ENCODE measurements at places on chromosomes 13 and 19.
A peak's percentile ranks its signal among the peaks of the same experiment; 100 is the strongest.

GRCh38 chr13:38494445-38494844, 144.8 kb downstream of the UFM1 start:
- DNase-seq, result no peak

DNA sequence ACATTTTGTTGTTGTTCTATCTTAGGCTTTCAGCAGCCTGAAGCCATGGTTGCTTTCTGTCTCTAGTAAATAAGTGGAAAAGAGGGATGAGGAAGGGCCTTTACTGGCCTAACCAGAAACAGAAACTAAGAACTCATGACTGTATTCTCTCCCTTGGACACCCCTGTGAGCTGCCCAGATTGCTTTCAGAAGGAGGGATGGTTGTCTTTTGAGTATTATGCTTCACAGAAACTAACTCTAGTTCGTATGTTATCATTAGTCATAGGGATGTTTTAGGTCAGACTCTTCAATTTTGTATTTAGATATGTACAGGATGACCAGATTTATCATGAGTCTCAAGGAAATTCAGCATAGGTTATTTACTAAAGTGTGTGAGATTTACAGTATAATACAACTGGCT, 17.5 kb downstream of the BORA start:
- no peak for DNase-seq

- no peak for DNase-seq
Measured at GRCh38 chr19:41328842-41329225, 18.9 kb downstream of the CCDC97 start.

DNA sequence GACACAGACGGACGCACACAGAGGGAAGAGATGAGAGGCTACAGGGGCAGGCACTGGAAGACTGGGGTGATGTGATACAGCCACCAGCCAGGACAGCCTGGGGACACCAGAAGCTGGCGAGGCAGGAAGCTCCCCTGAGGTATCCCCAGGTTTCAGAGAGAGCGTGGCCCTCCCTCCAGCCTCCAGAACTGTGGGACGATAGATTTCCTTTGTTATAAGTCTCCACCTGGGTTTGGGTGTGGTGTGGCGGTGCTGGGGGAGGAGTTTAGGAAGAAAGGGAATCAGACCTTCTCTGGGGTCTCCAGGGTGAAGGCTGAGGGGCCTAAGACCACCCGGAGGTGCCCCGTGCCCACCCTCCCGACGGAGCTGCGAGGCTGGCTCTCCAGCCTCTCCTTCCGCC, 2.7 kb upstream of the ASPDH start:
- DNase-seq, result no peak

- peak; percentile 24 for DNase-seq
Measured at GRCh38 chr13:39783051-39783450, 127.6 kb downstream of the COG6 start.

DNA sequence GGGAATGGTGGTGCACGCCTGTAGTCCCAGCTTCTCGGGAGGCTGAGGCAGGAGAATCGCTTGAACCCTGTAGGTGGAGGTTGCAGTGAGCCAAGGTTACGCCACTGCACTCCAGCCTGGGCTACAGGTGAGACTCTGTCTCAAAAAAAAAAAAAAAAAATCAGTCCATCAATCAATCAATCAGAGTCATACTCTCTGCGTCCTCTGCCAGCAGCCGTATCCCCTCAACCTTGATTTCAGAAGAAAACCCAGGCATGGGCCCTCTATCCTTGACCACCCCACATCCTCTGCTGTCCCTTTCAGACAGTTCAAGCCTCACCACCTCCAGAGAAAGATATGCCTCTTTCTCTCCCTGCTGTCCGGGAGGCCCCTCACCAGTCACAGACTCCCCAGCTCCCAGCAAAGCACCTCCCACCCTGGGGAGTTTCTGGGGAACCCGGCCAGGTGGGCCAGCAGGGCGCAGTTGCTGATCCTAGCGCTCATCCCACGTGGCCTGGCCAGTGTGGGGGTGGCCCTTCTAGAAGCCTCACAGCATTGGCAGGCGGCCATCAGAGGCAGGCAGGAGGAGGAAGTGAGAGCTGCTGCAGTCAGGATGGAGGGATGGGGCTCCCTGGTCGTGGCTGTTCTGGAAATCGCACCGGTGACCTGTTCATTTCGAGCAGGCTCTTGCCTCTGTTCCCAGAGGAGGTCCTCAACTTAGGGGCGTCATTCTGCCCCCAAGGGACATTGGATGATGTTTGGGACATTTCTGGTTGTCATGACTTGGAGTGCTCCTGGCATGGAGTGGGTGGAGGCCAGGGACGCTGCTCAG, 10.2 kb upstream of the JSRP1 start:
- peak; percentile 67 for DNase-seq

GRCh38 chr13:74102691-74103090, 31.5 kb downstream of the KLF12 start:
- DNase-seq, result no peak

DNA sequence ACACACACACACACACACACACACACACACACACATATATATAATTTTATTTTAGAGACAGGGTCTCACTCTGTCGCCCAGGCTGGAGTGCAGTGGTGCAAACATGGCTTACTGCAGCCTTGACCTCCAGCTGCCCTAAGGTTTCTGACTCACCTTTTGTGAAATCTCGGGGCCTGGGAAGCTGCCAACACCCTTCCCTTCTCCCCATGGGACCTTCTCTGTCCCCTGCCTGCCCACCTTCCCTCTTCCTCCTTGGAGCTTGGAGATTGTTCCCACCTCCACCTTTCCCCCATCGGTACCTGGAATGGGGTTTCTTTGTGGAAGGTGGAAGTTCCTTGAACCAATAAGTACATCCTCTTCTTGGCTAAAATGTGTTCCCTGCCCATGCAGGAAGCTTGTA, 6.3 kb downstream of the ARRDC5 start:
- DNase-seq, result no peak

GRCh38 chr19:30911491-30911890, 437.7 kb downstream of the TSHZ3 start:
- DNase-seq, result no peak

GRCh38 chr19:30371161-30371836, 885 bp upstream of the ZNF536 start:
- no peak for DNase-seq

- peak; percentile 49 for DNase-seq
Measured at GRCh38 chr19:46924874-46925547, 64.2 kb downstream of the ARHGAP35 start.

GRCh38 chr19:11361037-11361770, 6.0 kb downstream of the PLPPR2 start:
- no peak for DNase-seq

DNA sequence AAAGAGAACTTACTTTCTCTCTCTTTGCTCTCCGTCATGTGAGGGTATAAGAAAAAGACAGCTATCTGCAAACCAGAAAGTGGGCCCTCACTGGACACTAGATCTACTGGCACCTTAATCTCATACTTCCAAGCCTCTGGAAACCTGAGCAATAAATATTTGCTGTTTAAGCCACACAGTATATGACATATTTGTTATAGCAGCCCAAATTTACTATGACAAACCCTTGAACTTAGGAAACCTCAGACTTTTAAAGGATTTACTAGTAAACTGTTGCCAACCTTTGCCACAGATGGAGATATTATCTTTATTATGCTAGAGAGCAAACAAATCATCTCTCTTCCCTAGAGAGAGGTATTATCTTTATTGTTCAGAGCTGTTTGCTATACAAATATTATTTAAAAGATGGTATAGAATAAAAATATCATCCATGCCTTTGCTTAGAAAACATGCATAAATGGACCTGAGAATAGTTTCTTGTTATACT, 1446.1 kb downstream of the SLITRK1 start:
- no peak for DNase-seq

DNA sequence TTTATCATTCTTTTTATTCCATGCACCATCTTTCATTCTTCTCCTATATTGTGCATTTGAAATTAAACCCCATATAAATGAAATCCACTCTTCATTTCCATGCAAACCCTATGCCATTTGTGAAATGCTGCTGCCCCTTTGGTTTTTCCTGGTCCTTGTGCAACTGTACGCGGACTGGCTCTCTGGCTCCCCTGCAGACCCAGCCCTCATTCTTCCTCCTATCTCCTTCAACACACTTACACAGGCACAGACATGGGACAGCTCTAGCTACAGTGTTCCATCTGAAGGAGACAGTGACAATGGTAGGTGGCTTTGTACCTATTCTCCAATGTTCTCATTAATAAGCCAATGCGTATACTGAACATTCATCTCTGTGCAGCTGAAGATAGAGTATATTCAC, 81.6 kb downstream of the ESD start:
- DNase-seq, result no peak

GRCh38 chr13:30345426-30346100, 38.2 kb upstream of the KATNAL1 start:
- no peak for DNase-seq

DNA sequence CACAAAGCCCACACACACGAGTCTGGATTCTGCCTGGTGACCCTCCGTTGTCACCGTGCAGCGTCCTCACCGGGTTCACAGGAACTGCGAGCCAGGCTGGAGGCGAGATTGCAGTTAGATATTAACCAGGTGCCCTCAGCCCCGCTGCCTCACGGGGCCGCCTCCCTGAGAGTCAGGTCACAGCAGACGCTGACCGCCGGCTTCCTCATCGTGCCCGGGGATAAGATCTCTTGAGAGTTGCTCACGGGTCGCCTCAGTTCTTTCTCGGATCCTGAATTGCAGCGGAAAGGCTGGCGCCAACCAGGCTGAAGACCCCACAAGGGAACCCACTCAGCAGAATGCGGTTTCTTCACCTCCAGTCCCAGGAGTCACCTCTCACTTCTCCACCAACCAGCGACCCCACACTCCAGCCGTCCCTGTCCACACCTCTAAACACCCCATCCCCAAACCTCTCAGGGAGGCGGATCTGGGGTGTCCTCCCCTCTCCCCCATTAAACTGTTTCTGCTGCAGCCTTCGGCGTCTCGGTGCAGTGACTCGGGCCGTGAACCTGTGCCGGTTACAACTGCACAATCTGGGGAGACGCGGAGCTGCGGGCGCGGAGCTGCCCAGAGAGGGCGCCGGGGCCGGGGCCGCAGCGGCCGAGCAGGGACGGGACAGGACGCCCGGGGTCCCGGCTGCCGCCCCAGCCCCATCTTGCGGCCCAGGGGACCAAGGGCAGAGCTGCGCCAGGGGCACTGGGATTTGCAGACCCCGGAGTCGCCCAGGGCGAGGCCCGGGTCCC, 591 bp downstream of the ZNF823 start:
- DNase-seq, result peak; percentile 57

- DNase-seq, result no peak
Measured at GRCh38 chr13:52701728-52702465, 37.7 kb downstream of the CNMD start.

DNA sequence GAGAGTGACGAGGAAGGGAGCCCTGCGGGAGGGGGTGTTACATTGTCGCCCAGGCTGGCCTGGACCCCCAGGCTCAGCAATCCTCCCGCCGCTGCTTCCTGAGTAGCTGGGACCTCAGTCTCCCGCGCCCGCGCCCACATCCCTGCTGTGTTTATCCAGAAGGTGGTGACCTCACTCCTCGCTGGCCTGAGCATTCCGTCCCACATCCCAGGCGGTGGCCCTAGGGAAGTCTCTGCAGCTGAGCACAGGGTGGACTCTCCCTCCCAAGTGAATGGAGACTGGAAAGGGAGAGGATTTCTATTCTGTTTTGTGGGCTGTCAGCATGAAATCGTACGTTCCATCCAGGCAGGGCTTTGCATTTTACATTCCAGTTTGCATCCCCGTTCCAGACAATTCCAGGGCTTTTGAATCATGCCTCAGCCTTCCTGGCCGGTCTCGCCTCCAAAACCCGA, 401 bp upstream of the ZNF765 start:
- no peak for DNase-seq

DNA sequence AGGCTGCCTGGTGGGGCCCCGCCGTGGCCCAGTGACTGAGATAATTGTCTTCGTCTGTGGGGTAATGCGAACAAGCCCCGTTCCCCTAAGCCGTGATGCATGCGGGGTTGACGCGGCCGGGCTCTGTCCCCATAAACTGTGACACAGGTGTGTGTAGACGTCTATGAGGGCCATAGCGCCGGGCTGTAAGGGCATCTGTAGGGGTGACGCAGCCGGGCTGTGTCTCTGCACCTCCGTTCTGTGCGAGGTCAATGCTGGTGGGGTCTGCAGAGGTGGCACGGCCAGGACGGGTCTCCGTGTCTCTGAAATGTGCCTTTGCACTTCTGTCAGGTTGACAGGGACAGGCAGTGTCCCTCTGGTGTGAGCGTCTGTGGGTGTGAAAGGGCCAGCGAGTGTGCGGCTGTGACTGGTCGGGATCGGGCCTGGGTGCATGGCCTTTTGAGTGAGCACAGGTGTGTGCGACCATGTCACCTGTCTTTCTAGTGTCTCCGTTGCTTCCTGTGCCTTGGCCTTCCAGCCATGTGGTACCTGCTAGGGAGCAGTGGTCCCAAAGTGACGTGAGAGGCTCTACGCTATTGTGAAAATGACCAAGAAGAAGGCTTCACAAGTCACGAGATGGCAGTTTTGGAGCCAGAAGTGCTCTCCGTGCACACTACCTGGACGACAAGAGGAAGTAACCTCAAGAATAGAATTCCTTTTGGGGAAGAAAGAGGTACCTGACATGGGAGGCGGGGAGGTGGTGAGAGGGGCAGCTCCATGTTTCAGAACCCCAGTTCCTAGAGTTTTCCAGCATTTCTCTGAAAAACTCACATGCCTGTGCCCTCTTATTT, 16.4 kb upstream of the ZNF331 start:
- DNase-seq, result no peak

DNA sequence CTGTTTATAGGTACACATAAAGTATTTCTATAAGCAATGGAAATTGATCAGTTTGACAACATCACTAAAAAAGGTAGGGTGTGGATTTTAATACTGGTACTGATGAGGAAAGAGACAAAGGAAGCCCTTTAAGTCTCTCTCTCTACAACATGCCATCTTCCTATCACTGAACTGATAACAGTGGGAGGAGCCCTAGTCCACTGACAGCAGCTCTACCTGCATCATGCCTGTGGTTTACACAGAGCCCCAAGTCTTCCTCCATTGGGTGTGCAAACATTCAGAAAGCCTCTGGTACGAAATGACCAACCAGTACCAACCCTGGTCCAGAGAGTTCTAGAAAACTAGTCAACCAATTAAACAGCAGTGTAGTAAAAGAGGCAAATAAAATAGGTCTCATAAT, 53.4 kb downstream of the KLF12 start:
- no peak for DNase-seq

- no peak for DNase-seq
Measured at GRCh38 chr19:40721936-40722661, 5.2 kb downstream of the ITPKC start.

DNA sequence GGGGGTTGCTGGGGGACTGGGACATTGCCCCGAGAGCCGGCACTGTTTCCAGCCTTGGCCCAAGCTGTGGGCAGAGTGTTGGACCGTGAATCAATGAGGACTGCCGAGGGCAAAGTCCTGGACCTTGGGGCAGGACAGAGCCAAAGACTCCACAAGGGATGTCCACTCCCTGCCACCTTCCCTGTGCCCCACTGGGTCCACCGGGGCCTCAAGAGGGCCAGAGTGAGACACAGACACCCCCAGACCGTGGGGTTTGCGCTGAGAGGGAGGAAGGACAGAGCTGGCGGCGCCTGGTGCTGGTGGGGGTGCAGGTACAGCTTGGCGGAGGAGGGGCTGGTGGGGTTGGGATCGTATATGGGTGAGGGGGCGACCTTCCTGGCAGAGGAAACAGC, 11.8 kb downstream of the MAST3 start:
- DNase-seq, result no peak

- peak; percentile 22 for DNase-seq
Measured at GRCh38 chr13:32737111-32737571, 150.9 kb downstream of the PDS5B start.

GRCh38 chr19:49997709-49998108, 27.5 kb downstream of the VRK3 start:
- peak; percentile 68 for DNase-seq

- no peak for DNase-seq
Measured at GRCh38 chr19:14006766-14007562, 844 bp upstream of the RFX1 start.

GRCh38 chr13:103324641-103325040, 258.4 kb upstream of the SLC10A2 start:
- DNase-seq, result no peak

All from OCI-LY7 (cell line).